ENCODE measurements at places on chromosomes 3 and 15.

- no peak for DNase-seq
Measured at GRCh38 chr3:174162550-174162949, 696.6 kb upstream of the NAALADL2 start.

- no peak for DNase-seq
Measured at GRCh38 chr3:107133891-107134290, 243.3 kb upstream of the CCDC54 start.

- no peak for DNase-seq
Measured at GRCh38 chr3:37392957-37393356, 218.6 kb upstream of the LRRFIP2 start.

- no peak for DNase-seq
Measured at GRCh38 chr3:94269763-94270162, 206.9 kb downstream of the NSUN3 start.

DNA sequence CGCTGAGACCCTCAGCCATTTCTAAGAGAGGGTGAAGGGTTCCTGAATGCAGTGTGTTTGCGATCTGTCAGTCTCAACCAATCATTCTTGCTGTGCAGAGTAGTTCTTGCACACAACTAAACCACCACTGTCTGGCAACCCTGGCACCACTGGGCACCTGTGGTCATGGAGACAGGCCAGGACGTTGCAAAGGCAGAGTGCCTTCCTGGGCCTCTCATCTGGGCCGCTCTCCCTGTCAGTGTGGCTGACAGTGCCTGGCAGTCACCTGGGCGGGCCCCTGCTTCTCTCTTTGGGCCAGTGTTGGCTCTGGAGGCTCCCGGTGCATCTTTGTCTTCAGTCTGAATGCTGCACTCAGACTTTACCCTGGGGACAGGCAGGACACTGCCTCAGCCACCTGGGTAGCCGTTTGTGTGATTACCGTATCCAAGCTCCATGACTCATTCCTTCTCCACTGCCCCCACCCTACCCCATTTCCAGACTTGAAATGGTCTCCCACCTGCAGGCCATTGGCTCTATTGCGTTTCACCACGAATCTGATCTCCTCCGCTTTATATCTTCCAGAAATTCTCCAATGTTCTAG, 104.6 kb upstream of the KLF13 start:
- no peak for DNase-seq

- DNase-seq = no peak
Measured at GRCh38 chr3:187665764-187666402, 4.3 kb downstream of the SST start.

DNA sequence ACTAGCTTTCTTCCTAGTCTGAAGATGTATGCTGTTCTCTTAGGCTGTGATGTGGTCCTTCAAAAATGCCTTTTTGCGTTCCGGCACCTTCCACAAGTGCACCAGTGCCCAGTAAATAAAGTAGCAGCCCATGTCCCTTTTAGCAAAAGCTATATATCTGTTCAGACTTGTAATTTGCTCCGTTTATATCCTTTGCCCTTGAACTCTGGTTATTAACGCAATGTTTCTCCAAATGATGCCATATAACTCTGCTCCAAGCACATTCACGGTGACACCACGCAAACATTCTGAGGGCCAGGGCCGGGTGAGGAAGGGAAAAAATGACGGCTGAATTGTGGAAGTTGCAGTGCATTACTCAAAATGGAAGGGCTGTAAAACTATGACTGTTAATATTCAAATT, 1001.1 kb upstream of the NR2F2 start:
- DNase-seq = no peak

DNA sequence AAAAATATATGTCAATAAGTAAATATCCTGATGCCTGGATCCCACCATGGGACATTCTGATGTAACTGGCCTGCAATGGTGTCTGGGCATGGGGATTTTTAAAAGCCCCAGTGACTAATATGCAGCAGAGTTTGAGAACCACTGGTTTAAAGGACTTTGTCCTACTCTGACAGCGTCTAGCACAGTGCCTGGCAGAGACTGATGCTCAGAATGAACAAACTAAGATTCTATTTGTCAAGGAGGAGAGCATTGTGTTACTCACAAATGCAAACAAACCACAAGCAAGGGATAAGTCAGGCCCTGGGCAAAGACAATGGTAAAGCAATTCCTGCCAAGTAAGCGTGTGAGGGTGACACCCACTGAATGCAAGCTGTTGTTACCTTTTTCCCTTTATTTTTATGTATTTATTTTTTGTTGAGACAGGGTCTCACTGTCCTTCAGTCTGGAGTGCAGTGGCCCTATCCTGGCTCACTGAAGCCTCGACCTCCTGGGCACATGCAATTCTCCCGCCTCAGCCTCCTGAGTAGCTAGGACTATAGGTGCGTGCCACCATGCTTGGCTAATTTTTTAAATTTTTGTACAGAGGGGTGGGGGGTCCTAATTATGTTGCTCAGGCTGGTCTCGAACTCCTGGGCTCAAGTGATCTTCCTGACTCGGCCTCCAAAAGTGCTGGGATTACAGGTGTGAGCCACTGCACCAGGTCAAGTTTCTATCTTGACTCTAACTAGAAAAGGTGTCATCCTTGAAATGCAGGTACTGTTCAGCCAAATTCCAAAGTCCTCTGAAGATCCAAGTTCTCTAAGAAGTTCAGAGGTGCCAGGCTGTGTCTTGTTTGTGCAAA, 909 bp upstream of the GPD1L start:
- DNase-seq = no peak

- DNase-seq = no peak
Measured at GRCh38 chr3:156483961-156484787, 70.7 kb downstream of the SSR3 start.

DNA sequence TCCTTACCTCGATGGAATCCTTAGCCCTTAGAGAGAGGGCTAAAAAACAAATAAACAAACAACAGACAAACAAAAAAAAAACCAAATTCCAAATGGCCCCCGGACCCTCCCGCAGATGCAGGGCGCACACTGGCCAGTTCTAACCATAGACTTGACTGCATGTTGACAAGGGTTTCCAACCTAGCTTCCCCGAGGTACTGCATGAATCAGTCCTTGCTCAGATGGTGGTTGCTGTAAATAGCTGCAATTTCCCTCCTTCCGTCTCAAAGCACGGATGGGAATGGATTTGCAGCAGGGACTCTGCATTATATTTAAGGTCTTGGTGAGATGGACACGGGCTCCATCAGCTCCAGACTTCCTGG, 162.8 kb downstream of the CD47 start:
- no peak for DNase-seq
